ENCODE measurements at places on chromosomes 6 and 20.

DNA sequence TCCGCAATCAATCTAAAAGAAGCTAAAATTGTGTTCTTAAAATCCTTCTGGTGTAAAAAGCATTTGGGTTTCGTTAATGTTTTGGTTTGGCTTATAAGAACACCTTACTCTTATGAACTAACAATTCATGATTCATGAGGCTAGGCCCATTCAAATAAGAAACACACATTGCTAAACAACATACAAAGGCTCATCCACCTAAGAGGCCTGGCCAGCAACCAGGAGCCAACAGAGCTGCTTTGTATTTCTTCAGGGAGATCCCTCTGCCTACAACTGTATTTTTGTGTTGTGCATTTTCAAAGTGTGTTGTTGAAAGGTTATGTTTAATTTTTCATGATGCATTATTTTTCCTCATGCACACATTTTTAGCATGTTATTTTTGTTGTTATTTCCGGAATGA lies 98.6 kb downstream of the PTPRK start:
- DNase-seq, result no peak

- no peak for DNase-seq
Observed at GRCh38 chr6:7893342-7893741, 17.2 kb downstream of the TXNDC5 start.

- DNase-seq, result no peak
Observed at GRCh38 chr6:72699159-72699558, 77.3 kb downstream of the KCNQ5 start.

DNA sequence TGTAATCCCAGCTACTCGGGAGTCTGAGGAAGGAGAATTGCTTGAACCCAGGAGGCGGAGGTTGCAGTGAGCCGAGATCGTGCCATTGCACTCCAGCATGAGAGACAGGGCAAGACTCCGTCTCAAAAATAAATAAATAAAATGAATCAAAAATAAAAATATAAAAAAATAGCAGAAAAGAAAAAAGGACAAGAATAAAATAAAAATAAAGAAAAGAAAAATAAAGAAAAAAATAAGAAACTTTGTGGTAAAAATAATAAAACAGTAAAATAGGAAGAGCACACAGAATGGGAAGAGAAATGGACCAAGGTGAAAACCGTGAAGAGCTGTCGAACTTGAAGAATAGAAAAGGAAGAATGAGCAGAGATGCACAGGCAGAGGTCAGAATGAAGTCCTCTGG lies 63.0 kb downstream of the SNX5 start:
- DNase-seq, result no peak

DNA sequence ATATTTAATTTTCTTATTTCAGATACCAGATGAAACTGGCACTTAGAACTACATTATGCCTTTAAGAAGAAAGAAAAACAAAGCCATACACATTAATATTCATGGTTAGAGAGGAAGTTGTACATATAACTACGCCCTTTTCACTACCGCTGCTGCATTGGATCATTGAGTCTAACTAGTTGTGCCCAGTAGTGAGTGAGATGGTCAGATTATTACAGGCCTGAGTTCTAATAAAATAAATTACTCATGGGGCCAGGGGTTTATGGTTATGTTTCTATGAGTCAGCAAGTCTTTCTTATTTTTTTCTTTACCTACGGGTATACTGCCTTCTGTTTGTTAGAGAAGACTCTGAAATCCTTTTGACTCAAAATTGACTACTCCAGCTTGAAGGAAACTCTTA lies 11.5 kb downstream of the RIOK1 start:
- DNase-seq, result no peak

- no peak for DNase-seq
Observed at GRCh38 chr6:46816626-46817025, 23.4 kb downstream of the MEP1A start.

- DNase-seq, result no peak
Observed at GRCh38 chr6:65117817-65118409, 589.1 kb downstream of the EYS start.

DNA sequence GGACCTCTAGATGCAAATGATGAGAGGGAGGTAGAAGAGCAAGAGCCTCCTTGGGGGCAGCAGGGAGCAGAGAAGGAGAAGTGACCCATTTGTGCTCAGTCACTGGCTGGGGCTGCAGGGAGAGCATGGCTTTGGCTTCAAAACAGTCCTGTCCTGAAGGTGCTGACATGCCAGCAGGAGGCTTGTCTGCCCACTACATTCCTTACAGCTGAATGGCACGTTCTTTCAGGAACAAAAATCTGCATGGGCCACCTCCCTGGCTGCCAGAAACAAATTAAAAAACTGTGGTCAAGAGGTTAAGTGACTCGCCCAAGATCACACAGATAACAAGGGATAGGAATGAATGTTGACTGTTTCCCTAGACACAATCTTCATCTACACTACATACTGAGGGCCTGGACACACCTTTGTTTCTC lies 188.8 kb downstream of the HIVEP2 start:
- no peak for DNase-seq

- no peak for DNase-seq
Observed at GRCh38 chr6:91094806-91095475, 508.1 kb upstream of the MAP3K7 start.

DNA sequence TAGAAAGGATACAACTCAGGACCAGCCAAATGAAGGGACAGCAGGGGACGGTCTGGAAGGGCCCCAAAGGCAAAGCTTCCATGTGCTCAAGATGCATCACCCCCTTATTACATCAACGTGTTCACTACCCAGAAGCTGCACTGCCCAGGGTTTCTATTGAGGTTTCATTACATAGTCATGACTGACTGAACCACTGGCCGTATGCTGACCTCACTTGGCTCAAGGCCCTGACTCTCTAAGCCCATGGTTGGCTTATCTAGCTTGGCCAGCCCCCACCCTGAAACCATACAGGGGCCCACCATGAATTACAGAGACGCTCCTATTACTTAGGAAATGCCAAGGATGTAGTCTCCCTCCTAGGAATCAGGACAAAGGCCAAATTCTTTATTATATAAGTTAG lies 179.4 kb downstream of the FOXC1 start:
- DNase-seq, result no peak

Data from NCI-H446 treated with DMSO at 0.1 percent for 48 hours (cell line).